SJCRH30 (cell line): ENCODE measurements at places on chromosomes 1 and 21. TPM values are rescaled to one million over a fixed set of nuclear protein-coding genes. Genes with fewer than 3 reads are reported as not detected.

The SLAMF7 gene
- not detected in 2 replicates for total RNA-seq

The AGMAT gene
- total RNA-seq, result not detected in 2 replicates

The UTS2 gene
- total RNA-seq, result not detected in 2 replicates

The OPTC gene
- not detected in 2 replicates for total RNA-seq

The ZBTB17 gene
- total RNA-seq, result 27.1 and 34.9 TPM in 2 replicates

The PROK1 gene
- total RNA-seq, result not detected in 2 replicates

The DIRAS3 gene
- 0.41 and 0.42 TPM in 2 replicates for total RNA-seq

The CFHR1 gene
- 0.10 TPM in 1 of 2 replicates, not detected in the other for total RNA-seq

The CCDC185 gene
- not detected in 2 replicates for total RNA-seq

The SPTA1 gene
- total RNA-seq, result not detected in 2 replicates

The RXFP4 gene
- total RNA-seq, result 0.08 TPM in 1 of 2 replicates, not detected in the other

The BGLAP gene
- 0.18 and 0.38 TPM in 2 replicates for total RNA-seq

The TRIM67 gene
- total RNA-seq, result not detected in 2 replicates

The CD34 gene
- total RNA-seq, result 0.36 and 0.43 TPM in 2 replicates

The KANK4 gene
- total RNA-seq, result 57.9 and 59.7 TPM in 2 replicates

The TMCO2 gene
- total RNA-seq, result not detected in 2 replicates

The LCE1F gene
- not detected in 2 replicates for total RNA-seq

The ZNHIT6 gene
- total RNA-seq, result 27.8 TPM in 2 replicates

The HES2 gene
- not detected in 2 replicates for total RNA-seq

The SERTAD4 gene
- total RNA-seq, result 0.20 and 0.30 TPM in 2 replicates

The UBE2U gene
- not detected in 2 replicates for total RNA-seq
